Stimulated activated CD4-positive, alpha-beta T cell treated with anti-CD3 and anti-CD28 coated beads, Interleukin-2, amount 100 ng/mL, for 24 hours (primary cell): ENCODE measurements at places on chromosomes 3 and 15.

DNA sequence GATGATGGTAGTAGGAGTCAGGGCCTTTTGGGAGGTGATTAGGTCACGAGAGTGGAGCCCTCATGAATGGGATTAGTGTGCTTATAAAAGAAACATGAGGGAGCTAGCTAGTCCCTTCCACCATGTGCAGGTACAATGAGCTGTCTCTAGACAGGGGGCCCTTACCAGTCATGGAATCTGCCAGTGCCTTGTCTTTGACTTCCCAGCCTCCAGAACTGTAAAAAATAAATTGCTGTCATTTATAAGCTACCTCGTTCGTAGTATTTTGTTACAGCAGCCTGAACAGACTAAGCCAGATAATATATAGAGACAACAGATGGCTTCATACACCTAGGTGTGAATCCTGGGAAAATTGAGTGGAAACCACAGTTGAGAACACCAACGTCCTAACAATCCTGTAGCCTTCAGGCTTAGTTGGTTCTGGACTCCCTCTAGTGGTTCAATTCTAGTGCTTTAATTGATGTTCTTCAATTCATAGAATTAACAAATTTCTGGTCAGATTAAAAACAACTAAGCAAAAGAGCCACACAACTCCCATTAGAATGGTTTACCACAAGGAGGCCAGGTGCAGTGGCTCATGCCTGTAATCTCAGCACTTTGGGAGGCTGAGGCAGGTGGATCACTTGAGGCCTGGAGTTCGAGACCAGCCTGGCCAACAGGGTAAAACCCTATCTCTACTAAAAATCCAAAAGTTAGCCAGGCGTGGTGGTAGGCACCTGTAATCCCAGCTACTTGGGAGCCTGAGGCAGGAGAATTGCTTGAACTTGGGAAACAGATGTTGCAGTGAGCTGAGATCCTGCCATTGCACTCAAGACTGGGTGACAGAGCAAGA is 21.3 kb upstream of the GATM start:
- no peak for DNase-seq

GRCh38 chr3:172530101-172530561 is 6.9 kb upstream of the TNFSF10 start:
- DNase-seq = no peak

DNA sequence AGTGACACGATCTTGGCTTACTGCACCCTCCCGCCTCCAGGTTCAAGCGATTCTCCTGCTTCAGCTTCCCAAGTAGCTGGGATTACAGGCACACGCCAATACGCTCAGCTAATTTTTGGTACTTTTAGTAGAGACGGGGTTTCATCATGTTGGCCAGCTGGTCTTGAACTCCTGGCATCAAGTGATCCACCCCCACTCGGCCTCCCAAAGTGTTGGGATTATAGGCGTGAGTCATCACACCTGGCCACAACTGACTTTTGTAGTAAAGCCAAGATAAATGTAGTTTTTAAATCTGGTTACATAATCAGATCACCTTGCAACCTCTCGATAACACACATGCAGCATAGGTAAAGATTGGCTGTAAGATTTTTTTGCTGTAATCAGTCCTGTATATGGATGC is 657.5 kb upstream of the DPPA4 start:
- no peak for DNase-seq

GRCh38 chr3:157046520-157046919 is 113.4 kb downstream of the CCNL1 start:
- DNase-seq = no peak

- no peak for DNase-seq
These were observed 13.6 kb downstream of the ARL6 start for GRCh38 chr3:97778152-97778551.

DNA sequence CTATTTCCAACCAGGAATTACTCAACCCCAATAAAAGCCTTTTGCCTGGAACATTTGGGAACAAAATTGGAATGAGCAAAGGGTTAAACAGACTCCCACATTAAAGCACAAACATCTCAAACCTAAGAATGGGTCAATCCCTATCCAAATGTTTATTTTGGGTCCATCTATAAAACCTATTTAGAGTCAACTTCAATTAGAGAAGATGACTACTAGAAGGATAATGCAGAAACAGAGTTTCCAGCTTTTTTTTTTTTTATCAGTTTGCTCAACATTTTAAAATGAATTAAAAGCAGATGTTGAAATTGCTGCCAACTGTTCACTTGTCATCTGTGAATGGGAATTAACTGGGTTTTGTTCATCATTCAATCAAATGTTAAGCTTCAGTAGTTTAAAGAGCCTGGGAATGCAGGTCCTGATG is 4.1 kb upstream of the TBC1D23 start:
- no peak for DNase-seq

- DNase-seq = no peak
These were observed 288.5 kb upstream of the WNT5A start for GRCh38 chr3:55775366-55776154.

- no peak for DNase-seq
These were observed 29.4 kb upstream of the ATP8B4 start for GRCh38 chr15:50148362-50148963.
